ENCODE measurements at places on chromosomes 2 and 18.
A peak's percentile ranks its signal among the peaks of the same experiment; 100 is the strongest.

GRCh38 chr2:97676620-97677019 is 7.1 kb downstream of the C2orf92 start:
- no peak for DNase-seq

DNA sequence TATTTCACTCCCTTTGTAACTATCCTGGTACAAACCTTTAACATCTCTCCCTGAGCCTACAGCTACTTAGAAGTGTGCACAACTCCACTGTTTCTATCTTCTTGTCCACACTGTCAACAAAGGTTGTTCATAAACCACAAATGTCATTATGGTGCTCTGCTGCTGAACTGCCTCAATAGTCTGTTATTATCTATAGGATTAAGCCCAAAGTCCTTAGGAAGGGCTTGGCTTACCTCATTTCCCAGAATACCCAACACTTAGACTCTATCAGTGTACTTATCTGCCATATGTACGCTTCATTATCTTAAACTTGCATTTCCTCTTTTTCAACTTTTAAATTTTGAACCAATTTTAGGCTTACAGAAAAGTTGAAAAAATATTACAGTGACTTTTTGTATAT is 94.2 kb downstream of the HNMT start:
- DNase-seq, result no peak

DNA sequence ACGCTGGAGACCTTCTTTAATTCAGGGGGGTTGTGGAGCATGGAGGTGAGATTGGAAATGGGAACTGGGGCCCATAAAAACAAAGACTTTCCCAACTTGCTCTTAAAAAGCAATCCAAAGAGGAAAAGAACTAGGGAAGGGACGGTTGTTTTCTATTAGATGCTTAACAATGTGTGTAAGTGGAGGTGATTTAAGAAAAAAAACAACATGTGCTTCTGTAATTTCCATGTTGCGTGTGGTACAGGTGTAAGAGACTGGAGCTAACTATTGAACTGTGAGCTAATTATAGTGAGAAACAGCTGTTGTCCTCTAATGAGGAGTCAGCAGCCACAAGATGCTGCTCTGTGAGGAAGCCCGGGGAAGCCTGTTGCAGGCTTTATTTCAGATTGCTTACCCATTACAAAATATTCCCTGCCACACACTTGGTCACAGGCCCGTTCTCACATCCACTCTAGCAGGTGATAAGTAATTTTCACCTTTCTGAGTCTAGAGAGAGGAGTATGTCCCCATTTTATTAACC is 280.6 kb upstream of the PARD3B start:
- no peak for DNase-seq

DNA sequence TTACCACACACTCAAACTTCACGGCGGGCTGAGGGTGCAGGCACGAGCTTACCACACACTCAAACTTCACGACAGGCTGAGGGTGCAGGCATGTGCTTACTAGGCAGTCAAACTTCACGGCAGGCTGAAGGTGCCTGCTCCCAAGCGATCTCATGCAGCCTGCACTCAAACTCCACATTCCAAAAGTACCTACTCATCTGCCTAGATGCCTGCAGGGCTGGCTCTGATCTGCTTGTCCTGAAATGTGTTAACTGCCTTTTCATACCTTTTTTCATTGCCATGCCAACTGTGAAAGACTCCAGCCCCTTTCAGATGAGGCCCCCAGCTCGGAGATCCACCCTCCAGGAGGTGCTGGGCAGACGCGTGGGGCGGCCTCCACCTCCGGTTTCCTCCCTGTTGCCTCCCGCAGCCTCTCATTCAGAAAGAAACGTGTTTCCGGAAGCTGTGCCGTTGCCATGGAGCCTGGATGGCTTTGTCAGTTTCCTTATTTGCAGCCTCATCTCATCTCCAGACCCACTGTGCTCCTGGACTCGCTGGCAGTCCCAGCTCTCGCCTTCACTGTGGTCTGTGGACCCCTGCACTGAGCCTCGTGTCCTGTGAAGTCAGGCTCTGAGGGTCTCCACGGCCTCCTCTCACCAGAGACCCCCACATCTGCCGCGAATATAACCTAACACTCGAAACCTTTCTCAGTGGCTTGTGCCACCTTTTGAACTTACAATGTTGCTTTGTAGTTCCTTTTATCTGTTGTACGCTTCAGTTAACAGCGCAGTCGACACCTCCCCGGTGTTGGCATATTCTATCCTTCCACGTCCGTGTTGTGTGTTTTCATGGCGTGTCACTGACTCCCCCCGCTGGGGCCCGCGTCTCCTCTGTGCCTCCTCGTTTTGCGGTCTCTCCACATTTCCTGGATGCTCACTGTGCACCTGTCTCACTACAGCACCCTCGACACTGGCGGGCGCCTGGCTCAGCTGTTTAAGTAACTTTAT is 106.1 kb upstream of the ALKAL2 start:
- DNase-seq, result no peak

DNA sequence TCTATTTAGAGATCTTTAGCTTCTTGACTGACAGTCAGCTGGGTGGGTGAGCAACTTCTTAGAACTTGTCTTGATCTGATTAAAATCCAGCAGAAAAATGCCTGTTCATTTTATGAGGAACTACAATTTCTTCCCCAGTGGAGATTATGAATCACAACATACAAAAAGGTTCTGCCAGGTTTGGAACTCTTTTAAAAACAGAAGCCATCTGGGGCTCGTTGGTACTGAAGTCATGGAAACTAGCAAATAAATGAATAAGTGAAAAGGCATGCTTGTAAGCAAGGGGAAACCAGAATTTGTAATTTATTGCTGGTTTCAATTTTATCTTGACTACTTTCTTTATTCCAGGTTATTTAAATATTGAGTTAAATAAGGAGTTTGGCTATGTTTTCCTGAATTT is 767.4 kb downstream of the MBD2 start:
- no peak for DNase-seq

- no peak for DNase-seq
These were observed 49.7 kb downstream of the SCN7A start for GRCh38 chr2:166444306-166444705.

- no peak for DNase-seq
These were observed 563.2 kb downstream of the RNF144A start for GRCh38 chr2:7480431-7480830.

DNA sequence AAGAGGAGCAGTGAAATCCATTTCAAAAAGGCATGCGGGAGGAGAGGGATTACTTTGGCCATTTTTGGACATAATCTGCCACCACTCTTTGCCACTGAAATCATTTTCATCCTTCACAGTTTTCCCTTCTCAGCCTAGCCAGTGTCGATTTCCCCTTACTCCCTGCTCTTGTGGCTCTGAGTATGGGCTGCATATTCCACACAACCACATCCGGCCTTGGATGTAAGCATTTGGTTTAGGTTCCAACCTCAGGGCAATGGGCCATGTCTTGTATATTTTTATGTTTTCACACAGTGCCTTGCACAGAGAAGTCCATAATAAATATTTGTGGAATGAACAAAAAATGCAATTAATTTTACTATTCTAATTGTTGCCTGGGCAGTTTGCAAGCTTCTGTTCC is 7.7 kb upstream of the SERPINE2 start:
- DNase-seq, result no peak

GRCh38 chr18:5626130-5626880 is 82.5 kb upstream of the EPB41L3 start:
- DNase-seq, result no peak

GRCh38 chr2:237458519-237458918 is 28.5 kb upstream of the MLPH start:
- DNase-seq, result no peak

- no peak for DNase-seq
These were observed 799 bp downstream of the CYTIP start for GRCh38 chr2:157443090-157443489.

GRCh38 chr18:75480487-75480886 is 53.0 kb upstream of the SMIM21 start:
- DNase-seq, result no peak

GRCh38 chr2:230412846-230413245 is 3.2 kb upstream of the SP100 start:
- no peak for DNase-seq

DNA sequence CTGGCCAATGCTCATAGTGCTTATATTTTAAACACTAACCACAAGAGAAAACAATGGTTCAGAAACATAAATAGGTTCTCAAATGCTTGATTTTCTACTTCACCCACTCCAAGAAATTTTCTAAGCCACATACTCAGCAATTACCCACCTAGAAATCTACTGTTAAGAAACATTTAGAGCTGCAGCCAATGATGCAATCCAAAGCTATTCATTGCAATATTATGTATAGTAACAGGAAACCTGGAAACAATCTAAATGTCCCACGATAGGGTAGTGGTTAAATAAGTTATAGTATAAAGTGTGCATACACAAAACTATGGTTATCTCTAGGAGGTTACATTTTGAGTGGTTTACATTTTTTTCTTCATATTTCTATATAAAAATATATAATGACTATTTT is 5.7 kb downstream of the FAM237A start:
- no peak for DNase-seq

DNA sequence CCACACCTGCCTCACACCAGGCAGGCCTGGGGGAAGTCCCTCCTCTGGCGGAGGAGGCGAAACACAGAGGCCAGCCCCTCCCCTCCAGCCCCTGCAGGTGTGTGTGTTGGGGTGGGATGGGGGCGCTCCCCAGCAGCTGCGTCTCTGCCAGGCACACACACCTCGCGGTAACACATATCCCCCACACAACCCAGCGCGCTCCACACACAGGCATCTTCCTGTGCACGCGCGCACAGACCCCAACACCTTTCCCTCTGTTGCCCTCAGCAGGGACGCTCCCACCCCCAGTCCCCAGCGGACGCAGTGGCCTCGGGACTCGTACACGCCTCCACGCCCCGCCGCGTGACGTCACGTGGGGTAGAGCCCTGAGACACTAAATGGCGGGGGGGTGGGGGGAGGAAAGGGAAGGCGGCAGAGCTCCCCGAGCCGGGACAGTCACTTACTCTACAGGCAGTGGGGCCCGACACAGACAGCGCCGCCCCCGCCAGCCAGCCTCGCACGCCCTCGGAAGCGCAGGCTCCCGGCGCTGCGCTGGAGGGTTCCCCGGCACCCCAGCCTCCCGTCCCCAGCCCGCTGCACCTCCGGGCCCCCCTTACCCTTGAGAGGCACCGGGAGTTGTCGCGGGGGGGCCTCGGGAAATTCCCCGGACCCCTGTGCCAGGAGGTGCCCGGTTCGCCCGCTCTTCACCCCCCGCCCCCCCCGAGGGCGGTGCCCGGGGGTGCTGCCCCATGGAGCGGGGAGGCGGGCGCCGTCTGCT is at the start of gene WNT10A:
Gene WNT10A (plus strand): TSS at position 751 of the 757 bp plus-strand sequence. CDS start 144 bp downstream, outside the sequence.
- peak; percentile 80 for DNase-seq

GRCh38 chr2:209519271-209519670 is 95.4 kb downstream of the MAP2 start:
- DNase-seq, result no peak

DNA sequence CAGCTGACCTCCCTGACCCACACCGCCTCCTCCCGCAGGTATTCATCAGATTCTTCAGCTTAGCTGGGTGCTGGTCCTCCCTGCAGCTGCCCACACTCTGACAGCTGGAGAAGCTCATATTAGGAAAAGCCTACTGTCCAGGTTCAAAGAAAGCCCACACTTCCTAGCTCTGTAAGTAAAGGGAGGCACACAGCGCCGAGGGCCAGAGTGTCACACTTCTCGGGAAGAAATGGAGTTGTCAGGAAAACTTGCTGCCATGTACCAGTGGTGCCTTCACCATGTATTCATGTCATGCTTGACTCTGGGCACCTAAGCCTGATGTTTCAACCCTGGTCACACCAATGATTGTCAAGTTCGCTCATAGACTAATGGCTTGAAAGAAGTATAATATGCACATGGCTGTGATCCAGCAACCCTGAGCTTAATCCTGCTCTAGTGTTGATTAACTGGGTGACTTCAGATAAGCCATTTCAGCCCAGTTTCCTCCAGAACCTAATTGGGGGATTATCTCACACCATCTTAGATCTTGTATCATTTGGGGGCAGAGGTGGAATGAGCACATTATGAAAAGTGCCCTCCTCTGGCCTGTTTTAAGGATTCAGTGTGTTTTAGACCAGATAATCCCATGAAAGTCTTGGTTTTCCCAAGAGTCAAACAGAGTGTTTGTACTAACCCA is 180.3 kb upstream of the PARD3B start:
- DNase-seq, result no peak

DNA sequence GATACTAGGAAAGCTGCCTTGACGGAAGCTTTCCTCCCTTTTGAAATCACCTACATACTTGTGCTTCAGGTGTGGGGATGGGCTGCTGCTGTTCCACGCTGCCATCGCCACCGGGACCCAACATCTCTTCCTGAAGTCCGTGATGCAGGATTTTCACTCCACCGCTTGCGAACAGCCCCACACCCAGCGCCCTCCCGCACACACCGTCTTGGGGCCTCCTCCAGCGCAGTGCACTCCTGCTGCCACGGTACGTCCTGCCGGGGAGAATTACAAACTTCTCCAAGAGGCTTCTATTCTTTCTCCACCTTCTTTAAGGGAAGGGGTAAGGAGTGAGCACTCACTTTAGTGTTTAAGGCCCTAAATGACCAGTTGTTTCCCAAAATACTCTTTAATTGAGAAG is 58.2 kb downstream of the HRH4 start:
- no peak for DNase-seq

GRCh38 chr18:73283788-73284187 is 416.0 kb upstream of the NETO1 start:
- DNase-seq, result no peak

- DNase-seq, result no peak
These were observed 95.7 kb downstream of the CMPK2 start for GRCh38 chr2:6770006-6770405.

DNA sequence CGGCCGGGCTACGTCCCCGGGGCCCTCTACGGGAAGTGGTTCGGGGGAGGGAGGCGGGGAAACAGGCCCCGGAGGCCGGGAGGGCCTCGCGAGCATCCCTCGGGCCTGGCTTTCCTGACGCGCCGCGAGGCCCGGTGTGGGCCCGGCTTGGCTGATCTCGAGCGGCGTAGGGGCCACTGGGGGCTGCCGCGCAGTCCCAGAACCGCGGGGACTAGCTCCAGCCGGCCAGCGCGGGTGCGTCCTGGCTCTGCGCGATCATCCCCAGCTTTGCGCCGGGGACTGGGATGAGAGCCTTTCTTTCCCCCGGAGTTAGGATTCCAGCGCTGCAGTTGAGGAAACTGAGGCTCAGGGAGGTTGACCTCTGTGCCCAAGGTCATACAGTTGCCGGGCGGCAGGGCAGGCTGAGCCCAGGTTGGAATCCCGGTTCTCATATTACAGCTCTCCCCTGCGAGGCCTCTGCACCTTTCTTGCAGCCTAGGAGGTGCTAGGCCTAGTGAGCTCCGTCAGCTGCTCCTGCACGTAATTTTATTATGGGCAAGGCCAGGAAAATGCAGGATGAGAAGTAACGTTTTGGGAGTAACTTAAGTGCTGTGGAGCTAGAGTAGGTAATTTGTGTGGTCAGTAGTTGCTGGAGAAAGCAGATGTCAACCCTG is 501 bp downstream of the LPIN1 start:
- DNase-seq, result no peak

GRCh38 chr18:78619854-78620253 is 359.8 kb upstream of the SALL3 start:
- DNase-seq, result no peak

- no peak for DNase-seq
These were observed 263.6 kb downstream of the ZNF516 start for GRCh38 chr18:76231402-76231801.

- DNase-seq, result no peak
These were observed 172.3 kb downstream of the CDH2 start for GRCh38 chr18:28004606-28005005.
